ENCODE measurements at places on chromosomes 7 and 10.
A peak's percentile ranks its signal among the peaks of the same experiment; 100 is the strongest.

- no peak for DNase-seq
These were observed 397.5 kb downstream of the KCNMA1 start for GRCh38 chr10:77240041-77240652.

DNA sequence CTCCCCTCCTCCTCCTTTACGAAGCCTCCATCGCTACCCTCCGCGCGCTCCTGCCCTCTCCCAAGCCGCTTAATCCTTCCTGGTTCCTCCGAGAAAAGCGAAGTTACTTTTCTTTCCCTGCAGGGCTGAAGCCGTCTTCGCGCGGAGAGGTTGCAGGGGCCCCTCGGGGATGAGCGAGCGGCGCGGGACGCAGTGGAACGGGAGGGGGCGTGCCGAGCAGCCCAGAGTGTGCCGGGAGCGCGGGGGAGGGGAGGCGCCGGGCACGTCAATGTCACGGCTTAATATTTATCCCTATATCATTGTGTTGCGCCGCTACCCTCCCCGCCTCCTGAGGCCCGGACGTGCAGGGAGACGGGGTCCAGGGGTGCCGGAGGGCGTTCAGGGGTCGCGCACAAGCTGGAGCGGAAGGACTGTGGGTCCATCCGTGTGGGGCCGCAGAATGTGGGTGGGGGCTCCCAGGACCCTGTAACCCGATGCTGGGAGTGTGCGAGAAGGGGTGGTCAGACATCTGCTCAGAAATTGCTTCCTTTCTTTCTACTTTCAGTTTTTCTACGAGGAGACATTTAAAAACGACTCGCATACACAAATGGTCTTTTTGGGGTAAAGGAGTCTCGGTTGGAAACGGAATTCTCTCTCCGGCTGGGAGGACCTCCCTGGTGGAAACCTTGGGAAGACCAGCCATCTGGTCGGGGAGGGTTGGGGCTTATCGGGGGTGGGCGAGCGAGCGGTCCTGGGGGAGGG is 2.4 kb downstream of the CDK6 start:
- no peak for DNase-seq

- DNase-seq = no peak
These were observed 90.0 kb downstream of the PTPRN2 start for GRCh38 chr7:158497627-158498026.

DNA sequence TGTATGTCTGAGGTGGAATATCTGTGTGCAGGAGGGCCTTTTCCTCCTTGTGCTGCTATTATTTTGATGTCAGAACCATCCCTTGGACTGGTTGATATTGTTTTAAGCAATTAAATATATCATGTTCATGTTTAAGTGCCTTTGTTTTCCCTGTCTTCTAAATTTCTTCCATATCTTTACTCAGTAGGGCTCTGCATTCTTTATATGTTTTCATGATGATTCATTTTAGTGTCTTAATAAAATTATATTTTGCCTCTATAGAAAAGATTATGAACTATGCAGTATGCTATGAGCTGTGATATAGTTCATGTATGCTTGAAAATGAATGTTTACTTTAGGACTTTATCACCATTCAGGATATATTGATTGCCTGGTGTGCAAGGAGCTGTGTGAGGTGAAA is 34.8 kb downstream of the AHR start:
- DNase-seq = no peak

DNA sequence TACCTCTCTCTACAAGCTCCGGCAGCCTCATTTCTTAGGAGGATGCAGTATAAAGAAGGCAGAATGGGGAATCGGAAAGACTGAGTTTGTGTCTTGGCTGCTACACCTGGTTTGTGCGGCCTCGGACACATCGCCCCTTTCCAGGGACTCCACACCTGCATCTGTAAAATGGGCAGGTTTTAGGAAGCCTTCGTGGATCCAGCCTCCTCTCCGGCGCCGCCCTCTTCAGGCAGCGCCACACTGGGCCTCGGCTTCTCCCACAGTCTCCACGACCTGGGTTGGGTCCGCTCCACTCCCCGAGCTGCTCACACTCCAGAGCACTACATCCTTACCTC is 341 bp downstream of the GOT1 start:
- DNase-seq = no peak

DNA sequence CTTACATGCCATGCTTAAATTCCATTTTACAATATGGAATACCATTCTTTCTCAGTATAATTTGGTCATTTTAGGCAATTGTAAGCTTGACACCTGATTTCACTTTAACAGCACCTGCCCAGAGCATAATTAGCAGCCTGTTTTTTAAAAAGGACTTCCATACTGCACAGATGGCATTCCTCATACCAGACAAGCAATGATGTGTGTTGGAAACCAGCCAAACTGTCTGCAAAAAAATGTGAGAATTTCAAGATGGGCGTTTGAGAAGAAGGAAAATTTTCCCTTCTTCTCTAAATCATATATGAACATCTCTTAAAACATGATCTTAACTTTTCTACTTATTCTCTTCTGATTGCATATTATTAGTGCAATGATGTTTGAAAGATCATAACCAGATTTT is 40.4 kb upstream of the AGMO start:
- peak; percentile 47 for DNase-seq

- no peak for DNase-seq
These were observed 4.1 kb downstream of the IMPDH1 start for GRCh38 chr7:128405471-128406313.

DNA sequence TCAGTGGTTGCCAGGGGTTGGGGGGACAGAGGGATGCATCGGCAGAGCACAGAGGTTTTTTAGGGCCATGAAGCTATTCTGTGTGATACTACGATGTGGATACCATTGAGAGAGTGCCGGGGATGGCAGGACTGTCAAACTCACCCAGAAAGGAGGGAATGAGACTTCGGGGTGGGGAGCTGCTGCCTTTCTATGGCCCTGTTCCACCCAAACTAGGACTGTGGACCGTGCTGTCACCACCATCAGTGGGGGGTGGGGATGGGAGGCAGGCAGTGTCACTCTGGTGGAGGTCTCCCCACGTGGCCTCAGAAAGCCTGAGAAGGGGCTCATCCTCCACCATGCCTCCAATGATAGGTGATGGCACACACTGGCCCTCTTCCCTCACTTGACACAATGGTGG is 146.2 kb downstream of the PTPN20 start:
- DNase-seq = no peak

GRCh38 chr7:31741852-31742251 is 54.8 kb downstream of the PPP1R17 start:
- no peak for DNase-seq

DNA sequence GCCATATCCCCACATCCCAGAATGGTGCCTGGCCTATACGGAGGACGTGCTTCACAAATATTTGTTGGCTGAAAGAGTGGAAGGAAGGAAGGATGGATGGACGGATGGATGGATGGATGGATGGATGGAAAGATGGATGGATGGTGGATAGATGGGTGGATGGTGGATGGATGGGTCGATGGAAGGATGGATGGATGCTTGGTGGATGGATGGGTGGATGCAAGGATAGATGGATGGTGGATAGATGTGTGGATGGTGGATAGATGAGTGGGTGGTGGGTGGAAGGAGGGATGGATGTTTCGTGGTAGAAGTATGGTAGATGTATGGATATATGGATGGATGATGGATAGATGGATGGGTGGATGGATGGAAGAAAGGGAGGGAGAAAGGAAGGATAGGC is 10.8 kb downstream of the CHAT start:
- no peak for DNase-seq

DNA sequence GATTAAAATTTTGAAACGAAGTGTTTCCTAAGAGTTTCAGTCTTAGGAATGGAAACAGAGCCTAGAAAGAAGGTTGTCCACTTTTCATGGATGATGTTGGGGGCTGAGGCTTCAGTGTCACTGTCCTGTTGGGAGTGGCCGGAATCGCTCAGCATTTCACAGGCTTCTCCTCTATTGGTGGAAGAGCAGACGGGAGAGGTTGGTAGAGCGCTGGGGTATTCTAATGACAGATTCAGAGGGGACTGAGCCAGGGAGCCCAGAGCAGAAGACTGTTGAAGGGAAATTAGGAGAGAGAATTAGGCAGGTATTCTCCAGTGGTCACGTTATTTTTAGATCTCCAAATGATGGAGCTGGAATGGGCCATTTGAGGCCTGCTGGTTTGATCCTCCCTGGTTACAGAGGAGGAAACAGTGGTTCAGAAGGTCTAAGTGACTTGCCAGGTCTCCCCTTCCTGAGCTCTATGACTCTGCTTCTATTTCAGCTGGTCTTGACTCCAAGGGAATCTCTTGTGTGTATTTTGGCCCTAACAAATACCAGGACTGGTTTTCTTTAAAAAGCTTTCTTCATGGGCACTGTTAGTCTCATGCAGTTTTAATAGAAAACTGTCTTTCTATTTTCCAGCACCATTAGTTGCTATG is 35.7 kb upstream of the EEPD1 start:
- no peak for DNase-seq

DNA sequence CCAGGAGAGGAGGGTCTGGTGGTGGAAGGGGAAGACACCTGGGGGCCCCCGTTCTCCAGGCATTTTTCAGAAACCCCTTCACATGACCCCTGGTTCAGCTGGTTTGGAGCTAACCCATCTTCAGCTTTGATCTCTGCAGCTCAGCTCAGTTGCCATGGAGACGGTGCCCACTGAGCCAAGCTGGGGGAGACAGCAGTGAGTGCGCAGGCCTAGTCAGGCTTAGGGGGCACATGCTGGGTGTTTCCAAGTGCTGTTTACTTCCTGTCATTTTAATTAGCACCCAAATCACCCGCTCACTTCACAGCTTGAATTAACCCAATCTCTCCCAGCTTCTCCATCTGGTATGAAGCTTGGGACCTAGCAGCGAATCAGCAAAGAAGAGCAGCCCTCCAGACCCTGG is 9.0 kb downstream of the SPOCK2 start:
- no peak for DNase-seq

DNA sequence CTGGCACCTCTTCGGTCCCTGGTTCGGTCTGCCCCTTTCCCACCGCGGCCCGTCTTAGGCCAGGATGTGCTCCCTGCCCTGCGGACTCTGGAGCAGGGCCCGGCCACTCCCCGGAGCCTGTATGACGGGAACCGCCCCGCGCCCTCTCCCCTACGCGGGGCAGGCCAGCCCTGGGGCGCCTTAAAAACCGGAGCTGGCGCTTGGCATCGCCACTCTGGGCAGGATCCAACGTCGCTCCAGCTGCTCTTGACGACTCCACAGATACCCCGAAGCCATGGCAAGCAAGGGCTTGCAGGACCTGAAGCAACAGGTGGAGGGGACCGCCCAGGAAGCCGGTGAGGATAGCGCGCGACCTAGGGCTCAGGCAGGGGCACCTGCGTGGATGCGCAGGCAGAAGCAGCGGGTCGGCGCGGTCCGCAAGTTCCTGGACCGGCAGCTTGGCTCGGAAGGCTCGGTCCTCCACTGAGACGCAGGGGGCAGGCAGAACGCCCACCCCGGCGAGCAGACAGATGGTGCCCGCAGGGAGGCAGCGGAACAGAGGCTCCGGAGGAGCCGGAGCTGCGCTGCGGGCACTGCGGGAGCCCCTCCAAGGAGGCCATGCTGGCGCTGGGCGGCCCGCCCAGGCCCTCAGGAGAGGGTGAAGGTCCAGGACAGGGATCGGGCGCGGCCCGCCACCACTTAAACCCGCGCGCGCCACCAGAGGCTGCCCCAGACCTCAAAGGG is at the start of gene ADIRF:
ADIRF (plus strand) TSS at position 212 of the 723 bp plus-strand sequence; CDS start at position 275, 63 bp downstream.
- DNase-seq = no peak

DNA sequence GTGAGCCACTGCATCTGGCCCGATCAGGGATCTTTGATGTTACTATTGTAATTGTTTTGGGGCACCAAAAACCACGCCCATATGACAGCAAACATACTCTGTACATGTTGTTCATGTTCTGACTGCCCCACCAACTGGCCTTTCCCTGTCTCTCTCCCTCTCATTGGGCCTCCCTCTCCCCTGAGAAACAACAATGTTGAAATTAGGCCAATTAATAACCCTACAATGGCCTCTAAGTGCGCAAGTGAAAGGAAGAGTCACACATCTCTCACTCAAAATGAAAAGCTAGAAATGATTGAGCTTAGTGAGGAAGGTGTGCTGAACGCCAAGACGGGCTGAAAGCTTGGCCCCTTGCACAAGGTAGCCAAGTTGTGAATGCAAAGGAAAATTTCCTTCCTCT is 50.3 kb upstream of the SDK1 start:
- DNase-seq = no peak

DNA sequence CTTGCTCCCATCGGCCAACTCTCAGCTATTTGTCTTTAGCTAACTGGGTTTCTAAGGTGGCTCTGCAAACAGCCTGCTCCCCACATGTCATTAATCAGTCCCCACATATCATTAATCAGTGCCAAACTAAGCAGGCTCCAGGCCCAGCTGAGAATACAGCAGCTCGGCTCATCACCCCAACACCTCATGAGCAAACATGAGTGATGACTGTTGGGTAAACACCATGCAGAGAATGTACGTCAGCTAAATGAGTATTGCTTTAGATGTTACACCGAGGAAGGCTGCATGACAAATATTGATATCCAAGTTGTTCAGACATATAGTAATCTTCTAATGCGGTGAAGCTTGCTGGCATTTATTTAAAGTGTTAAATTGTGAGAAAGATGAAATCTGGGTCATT is 187.5 kb upstream of the AOAH start:
- DNase-seq = no peak

DNA sequence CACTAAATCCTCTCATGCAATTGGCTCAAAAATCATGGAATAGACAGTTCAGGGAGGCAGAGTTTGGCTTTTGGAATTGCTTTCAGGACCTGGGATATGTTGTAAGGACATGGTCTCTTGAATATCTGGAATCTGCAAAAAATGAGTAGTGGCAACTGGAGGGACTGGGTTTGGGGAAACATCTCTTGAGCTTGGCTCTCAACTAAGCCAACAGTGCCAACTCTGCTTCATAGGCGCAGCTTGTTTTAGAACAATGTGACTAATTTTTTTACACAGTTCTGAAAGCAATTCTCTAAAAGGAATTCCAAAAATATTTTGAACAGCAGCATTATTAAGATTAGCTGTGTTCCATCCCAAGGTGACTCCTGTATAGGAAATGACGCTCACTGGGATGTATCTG is 121.5 kb upstream of the DPP6 start:
- no peak for DNase-seq

GRCh38 chr7:92834507-92835260 is 1.7 kb downstream of the CDK6 start:
- DNase-seq = no peak

Measured in HS-27A (cell line).